Renal cortical epithelial cell (primary cell): ENCODE measurements at places on chromosomes 4 and X.
A peak's percentile ranks its signal among the peaks of the same experiment; 100 is the strongest.

DNA sequence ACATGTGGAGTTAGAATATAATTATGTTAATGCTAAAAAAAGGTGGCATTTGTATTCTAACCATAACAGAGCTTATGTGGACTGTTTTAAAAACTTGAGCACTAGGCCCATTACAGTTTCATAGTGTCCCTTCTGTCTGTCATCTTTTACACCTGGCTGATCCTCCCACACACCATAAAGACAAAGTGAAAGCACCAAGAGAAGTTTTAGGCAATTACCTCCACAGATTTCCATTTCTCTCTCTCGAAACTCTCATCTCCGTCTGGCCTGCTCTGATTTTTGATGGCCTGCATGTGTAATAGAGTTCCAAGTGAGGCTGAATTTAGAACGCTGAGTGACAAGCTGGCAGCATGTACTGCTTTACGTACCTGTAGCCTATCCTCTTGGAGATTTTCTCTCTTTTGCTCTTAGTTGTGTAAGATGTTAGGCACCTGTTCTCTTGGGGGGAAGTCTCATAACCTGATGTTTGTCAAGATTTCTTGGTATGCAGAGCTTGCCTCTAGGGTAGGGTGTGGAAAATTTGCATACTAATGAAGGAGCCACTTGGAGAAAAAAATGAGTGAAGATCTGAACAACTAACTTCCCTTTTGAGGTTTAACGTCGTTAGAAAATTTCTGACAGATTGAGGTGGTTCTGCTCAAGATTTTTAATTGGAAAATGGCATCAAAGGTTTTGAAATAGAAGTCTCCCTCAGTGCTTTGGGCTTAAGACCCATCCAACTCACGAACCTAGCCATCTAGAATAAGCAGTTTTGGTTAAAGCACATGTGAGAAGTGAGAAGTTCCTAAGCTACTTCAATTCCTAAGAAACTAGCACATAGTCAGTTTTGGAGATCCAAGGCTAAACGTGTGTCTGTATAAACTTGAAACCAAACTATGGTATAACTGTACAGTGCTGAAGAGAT is 57.6 kb upstream of the RAP1GDS1 start:
- peak; percentile 30 for DNase-seq

DNA sequence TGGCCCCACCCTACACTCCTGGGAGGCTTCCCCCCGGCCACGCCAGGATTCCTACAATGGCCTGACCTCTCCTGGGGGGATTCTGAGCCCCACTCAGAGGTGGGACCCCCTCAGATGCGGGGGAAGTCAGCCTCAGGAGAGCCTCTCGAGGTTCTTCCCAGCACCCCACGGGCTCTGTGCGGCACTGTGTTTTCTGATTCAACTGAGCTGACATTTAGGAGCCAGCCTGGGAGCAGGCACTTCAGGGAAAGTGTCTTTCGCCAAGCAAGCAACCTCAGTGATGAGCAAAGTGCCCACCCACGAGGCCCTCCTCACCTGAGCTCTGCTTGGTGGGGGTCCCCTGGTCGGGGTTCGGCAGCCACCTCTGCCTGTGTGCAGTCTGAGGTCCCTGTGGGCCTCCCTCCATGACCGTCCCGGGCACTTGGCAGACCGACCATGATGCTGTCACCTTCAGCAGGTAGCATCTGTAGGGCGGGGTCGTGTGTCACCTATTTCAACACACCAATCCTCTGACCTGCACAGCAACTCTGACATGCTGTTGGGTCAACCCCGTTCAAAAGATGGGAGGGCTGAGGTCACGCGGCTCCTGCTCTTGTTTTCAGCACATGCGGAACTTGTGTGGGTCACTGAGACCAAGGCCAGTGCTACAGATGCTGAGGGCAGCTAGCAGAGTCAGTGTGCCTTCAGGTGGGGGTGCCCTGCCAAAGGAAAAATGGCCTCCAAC is 46.2 kb downstream of the ADRA2C start:
- DNase-seq, result no peak

GRCh38 chr4:177119691-177120090 is 190.0 kb upstream of the NEIL3 start:
- DNase-seq, result no peak

DNA sequence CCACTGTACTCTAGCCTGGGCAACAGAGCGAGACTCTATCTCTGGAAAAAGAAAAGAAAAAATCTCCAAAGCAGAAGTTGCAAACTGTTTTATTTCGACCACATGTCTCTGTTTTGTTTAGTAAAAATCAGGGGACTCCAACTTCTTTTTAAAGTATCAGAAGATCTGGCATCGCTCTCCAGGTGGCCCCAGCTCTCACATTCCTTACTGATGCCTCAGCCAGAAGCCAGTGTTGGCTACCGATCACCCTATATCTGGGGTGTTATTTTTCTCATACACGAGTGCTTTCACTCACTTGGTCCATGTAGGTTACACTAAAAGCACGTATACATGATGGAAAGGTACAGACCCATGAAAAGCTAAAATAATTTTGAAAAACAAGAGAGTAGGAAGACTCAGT is 8.3 kb downstream of the MPP1 start:
- no peak for DNase-seq

GRCh38 chr4:40190019-40190418 is 6.8 kb upstream of the RHOH start:
- no peak for DNase-seq

GRCh38 chr4:95510145-95510544 is 38.6 kb downstream of the UNC5C start:
- DNase-seq, result peak; percentile 31

- no peak for DNase-seq
These were observed 165.0 kb downstream of the ZNF674 start for GRCh38 chrX:46380148-46380752.

GRCh38 chr4:123363729-123364128 is 32.9 kb upstream of the SPRY1 start:
- no peak for DNase-seq
